ENCODE measurements at places on chromosomes 7 and 10. TPM values are rescaled to one million over a fixed set of nuclear protein-coding genes. Genes with fewer than 3 reads are reported as not detected.
A peak's percentile ranks its signal among the peaks of the same experiment; 100 is the strongest.

DNA sequence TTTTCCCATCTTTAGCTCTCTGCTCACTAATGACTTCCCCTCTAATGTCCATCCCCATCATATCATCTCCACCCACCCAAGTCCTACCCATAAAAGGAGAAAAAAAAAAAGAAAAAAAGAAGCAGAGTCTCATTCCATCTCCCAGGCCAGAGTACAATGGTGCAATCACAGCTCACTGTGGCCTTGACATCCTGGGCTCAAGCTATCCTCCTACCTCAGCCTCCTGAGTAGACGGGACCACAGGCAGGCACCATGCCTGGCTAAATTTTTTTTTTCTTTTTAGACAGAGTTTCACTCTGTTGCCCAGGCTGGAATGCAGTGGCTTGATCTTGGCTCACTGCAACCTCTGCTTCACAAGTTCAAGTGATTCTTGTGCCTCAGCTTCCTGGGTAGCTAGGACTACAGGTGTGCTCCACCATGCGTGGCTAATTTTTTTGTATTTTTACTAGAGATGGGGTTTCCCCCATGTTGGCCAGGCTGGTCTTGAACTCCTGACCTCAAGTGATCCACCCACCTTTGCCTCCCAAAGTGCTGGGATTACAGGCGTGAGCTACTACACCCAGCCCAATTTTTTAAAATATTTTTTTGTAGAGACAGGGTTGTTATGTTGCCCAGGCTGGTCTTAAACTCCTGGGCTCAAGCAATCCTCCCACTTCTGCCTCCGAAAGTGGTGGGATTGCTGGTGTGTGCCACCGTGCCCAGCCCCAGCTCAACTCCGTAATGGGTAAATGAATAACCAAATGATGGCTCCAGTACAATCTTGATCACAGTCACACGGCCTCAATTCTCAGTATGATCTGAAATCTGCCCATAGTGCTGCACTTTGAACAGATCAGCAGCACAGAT, 24.6 kb upstream of the SGMS1 start:
- no peak for DNase-seq

DNA sequence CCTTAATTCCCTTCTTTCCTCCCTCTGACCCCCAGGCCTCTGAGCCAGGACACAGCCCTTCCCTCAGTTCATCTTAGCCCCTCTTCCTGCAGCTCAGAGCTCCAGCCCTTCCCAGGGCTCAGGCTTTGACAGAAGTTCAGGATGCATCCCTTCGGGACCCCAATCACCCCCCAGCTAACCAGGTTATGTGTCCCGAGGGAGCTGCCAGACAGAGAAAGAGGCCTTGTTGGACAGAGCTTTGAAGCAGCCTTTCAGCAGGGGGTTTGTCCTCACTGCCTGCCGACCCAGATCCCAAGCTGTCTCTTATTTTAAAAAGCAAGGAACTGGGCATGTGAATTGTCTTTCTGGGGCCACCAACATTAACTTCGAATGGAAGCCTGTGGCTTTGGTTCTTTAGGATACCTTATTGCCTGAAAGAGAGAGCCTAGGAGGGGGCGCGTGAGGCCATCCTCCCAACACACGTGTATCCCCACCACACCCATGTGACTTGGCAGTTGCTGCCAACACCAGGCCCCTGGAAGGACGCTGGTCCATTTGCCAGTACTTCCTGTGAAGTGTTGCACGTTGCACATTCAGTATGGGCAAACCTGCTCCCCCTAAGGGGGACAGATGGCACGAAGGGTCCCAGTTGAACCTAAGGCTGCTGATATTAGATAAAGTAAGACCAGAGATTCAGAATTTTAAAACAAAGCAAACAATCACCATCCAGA, 858 bp downstream of the CCDC136 start:
- DNase-seq: no peak

GRCh38 chr10:78366663-78367411, 333.2 kb downstream of the RPS24 start:
- DNase-seq: no peak

GRCh38 chr7:18831943-18832342, 285.5 kb downstream of the TWIST1 start:
- DNase-seq: no peak

DNA sequence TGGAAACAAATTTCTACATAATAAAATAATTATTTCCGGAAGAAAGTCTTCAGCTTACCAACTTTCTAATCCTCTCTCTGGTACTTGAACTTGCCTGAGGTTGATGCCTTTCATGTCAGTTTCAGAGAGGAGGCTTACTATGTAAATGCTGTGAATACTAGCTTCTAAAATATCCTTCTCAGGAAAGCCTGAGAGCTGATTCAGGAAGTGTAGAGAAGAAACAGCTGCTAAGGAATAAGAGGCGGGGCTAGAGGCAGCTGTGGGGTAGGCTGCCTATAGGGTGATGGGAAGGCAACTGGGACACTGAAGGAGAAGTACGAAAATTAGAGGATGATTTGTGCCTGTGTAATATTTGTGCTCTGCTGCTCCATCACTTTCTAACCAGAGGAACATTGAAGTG, 69.3 kb downstream of the AVL9 start:
- DNase-seq: peak; percentile 29

DNA sequence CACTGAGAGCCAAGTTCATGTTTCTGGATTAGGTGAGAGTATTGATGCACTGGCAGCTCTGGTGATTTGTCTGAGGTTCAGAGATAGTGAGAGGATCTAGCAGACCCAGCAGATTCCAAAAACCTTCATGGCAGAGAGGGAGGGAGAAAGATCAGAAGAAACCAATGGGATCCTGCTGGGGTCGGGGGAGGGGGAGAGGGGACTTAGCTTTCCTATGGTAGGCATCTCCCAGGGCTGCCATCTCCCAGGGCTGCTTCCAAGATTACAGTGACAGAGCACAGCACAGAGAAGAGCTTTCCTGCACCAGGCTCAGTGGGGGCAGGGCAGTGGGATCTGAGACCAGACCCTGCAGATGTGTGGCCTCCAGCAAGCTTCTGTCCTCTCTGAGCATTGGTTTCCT, 76.8 kb upstream of the GDF10 start:
- no peak for DNase-seq

GRCh38 chr7:37342688-37343471, 105.8 kb downstream of the ELMO1 start:
- DNase-seq: no peak

GRCh38 chr7:105389088-105389650, 448 bp upstream of the SRPK2 start:
- DNase-seq: peak; percentile 60

- DNase-seq: no peak
These were observed 136.3 kb downstream of the MAPK8 start for GRCh38 chr10:48442809-48443177.

DNA sequence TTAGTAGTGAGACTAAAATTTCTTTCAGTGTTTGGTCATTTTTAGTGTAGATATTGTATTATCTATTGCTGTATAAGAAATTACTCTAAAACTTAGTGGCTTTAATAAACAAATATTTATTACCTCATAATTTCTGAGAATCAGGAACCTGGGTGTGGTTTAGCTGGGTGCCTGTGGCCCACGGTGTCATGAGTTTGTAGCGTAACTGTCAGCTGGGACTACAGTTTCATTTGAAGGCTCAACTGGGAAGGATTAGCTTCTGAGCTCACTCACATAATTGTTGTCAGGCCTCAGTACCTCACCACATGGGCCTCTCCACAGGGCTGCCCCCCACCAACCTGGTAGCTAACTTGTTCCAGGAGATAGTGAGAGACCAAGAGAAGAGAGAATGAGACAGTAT, 98.5 kb downstream of the SRI start:
- no peak for DNase-seq

- DNase-seq: peak; percentile 89
These were observed 134.6 kb upstream of the TCF7L2 start for GRCh38 chr10:112815269-112816032.

DNA sequence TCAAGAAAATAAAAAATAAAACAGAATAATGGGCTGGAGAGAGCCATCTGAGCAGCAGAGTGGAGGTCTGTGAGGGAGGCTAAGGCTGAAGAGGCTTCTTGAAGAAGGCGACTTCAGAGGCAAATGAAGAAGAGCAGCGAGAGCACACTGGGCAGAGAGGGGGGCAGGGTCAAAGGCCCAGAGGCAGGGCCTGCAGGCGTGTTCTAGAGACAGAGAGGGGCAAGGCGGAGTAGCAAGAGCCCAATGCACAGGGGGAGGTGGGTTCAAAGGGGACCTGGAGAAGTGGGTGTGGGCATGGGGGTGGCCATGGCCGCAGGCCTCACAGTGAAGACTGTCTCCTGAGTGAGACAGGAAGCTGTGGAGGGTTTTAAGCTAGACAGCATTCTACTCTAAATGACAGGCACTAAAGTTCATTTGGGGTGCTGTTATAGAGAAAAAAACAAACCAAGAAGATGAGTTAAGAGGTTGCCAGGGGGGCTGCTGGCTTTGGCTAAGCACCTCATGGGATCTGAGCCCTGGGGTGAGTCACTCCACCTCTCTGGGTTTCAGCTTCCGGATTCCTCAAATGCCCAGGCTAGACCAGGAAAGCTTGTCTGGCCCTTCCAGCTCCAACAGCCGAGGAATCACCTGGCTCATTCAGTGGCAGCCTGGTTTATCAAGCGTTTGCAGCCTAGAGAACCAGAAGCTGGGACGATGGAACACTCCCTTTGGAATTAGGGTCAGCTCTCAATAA, 81.7 kb downstream of the DLG5 start:
- DNase-seq: peak; percentile 85

GRCh38 chr7:114663502-114663901, 248.9 kb downstream of the FOXP2 start:
- DNase-seq: peak; percentile 44

GRCh38 chr7:149562602-149563001, 65.0 kb upstream of the ZNF746 start:
- no peak for DNase-seq

DNA sequence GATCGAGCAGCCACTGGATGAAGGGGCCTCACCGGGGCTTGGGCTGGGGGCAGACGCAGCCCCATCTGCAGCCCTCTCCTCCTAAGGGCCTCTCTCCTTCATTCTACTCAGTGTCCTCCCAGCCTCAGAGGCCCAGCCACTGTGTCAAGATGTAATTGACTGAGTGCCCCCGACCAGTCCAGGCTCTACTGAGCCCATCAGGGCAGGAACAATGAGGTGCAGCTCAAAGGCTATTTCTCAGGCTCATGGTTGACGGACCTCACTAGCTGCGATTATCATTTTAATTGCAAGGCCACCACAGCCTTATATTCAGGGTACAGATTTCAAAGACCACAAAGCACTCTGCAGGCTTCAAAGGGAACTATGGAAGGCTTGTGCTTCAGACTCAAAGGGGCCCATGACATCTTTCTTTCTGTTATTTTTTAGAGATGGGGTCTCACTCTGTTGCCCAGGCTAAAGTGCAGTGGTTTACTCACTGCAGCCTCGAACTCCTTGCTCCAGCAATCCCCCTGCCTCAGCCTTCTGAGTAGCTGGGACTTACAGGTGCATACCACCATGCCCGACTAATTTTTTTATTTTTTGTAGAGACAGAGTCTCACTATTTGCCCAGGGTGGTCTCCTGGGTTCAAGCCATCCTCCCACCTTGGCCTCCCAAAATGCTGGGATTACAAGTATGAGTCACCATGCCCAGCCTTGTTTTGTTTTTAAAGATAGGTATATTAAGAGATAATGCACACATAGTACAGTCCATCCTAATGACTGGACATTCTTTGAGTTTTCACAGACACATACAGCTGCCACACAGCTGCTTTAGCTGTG, 23.7 kb downstream of the SLC29A3 start:
- no peak for DNase-seq

DNA sequence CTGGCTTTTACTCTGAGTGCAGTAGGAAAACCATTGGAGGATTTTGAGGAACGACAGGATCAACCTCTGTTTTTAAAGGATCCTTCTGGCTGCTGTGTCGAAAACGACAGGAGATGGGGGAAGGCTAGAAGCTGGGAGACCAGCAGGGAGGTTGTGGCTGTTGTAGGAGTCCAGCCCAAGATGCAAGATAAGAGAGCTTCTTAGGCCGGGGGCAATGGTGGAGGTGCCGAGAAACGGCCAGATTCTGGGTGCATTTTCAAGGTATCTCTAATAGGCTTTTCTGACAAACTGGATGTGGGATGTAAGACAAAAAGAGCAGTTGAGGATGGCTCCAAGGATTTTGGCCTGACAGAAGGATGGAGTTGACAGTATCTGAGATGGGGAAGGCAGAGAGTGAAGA, 10.3 kb upstream of the PVRIG start:
- DNase-seq: no peak

DNA sequence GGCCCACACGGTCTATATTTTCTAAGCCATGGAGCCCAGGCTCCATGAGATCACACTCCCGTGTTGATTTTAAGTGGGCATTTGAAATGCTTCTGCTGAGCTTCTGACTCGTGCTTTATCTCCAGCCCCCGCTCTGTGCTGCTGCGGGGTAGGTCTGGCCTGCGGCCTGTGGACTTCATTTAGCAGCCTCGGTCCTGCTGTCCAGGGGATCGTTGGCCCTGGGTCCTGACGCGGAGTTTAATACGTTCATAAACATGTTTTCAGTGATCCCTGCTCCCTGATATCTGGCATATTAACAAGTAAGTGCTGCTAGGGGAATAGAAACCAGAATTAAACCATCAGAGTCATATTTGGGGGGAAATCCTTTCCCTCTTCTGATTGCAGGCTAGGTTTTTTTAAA, 540.3 kb upstream of the MGMT start:
- no peak for DNase-seq

GRCh38 chr10:9357471-9357870, 1303.0 kb downstream of the GATA3 start:
- DNase-seq: no peak

- DNase-seq: peak; percentile 97
These were observed 169.5 kb upstream of the SVIL start for GRCh38 chr10:29804025-29804852.

DNA sequence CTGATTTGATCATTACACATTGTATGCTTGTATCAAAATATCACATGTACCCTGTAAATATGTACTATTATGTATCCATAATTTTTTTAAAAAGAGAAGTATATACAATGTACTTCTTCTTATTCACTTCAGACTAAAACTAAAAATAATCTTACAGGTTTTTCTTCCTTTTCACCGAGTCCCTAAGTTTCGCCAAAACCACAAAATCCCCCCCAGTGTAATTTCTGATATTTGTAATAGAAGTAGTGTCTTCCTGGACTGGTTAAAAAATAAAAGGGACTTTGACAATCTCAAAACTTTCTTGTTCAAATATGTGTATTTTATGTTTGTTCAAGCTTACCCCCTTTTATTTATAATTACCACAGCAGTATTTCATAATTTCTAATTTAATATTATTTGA, 23.9 kb downstream of the EPC1 start:
- no peak for DNase-seq

DNA sequence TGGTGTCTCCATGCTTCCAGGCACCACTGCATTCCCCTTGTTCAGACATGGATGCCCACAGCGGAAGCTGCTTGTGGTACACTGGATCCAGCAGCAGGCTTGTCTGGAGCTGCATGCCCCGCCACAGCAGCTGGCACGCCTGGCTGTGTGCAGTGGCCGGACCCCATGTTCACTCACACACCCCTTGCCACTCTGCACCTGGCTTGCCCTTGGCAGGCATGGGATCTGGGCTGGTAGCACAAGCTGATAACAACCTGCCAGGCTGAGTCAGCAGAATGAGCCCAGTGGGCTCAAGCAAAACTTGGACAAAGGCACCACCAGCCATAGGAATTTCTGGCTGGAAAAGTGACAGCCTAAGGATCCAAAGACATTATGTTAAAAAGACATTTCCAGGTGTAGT, 91.8 kb upstream of the TMEM168 start:
- no peak for DNase-seq

NEUROD6 gene
- total RNA-seq: not detected

GPR15LG gene
- total RNA-seq: not detected

PIP gene
- not detected for total RNA-seq

FEZF1 gene
- not detected for total RNA-seq

HDAC9 gene
- 2.0 TPM for total RNA-seq

AKR1C8 gene
- not detected for total RNA-seq

LIPN gene
- total RNA-seq: not detected

GDF10 gene
- not detected for total RNA-seq

RABGEF1 gene
- total RNA-seq: 22.4 TPM

ASB10 gene
- not detected for total RNA-seq
